ENCODE measurements at places on chromosomes 7 and 10.

GRCh38 chr7:155463114-155463811 is 5.3 kb downstream of the EN2 start:
- no peak for DNase-seq

- DNase-seq: no peak
Measured at GRCh38 chr7:6162331-6162620, 110.1 kb downstream of the CYTH3 start.

- DNase-seq: no peak
Measured at GRCh38 chr7:105906695-105907094, 30.3 kb upstream of the ATXN7L1 start.

DNA sequence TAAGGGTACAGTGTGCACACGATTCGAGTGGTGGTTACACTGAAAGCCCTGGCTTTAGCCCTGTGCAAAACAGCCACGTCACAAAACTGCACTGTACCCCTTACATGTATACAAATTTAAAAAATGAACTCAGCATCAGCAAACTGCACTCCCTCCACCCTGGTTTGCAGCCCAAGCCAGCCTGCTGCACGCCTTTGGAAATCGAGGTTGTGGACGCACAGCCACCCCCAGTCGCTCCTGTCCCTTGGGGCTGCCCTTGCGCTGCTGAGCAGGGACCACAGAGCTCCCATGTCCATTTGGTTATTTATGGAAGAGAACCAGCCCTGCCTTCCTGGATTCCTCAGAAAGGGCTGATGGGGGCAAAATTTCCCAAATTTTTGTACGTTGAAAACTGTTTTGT is 98.8 kb downstream of the INPP5A start:
- no peak for DNase-seq

GRCh38 chr10:125482108-125482507 is 200.9 kb downstream of the TEX36 start:
- DNase-seq: no peak

- no peak for DNase-seq
Measured at GRCh38 chr7:97982647-97983046, 7.3 kb downstream of the OCM2 start.

- DNase-seq: no peak
Measured at GRCh38 chr10:104774234-104774633, 133.1 kb downstream of the SORCS3 start.

DNA sequence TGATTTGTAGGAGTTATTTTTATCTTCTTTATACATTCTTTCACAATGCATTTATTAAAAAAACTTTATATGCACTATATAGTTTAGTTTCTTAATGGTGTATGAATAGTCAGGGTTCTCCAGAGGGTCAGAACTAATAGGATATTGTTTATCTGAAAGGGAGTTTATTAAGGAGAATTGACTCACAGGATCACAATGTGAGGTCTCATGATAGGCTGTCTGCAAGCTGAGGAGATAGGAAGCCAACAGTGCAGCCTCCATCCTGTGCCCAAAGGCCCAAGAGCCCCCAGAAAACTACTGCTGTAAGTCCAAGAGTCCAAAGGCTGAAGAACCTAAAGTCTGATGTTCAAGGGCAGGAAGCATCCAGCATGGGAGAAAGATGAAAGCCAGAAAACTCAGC is 192.8 kb upstream of the AHR start:
- DNase-seq: no peak

- DNase-seq: no peak
Measured at GRCh38 chr10:44180321-44181168, 204.4 kb downstream of the CXCL12 start.

DNA sequence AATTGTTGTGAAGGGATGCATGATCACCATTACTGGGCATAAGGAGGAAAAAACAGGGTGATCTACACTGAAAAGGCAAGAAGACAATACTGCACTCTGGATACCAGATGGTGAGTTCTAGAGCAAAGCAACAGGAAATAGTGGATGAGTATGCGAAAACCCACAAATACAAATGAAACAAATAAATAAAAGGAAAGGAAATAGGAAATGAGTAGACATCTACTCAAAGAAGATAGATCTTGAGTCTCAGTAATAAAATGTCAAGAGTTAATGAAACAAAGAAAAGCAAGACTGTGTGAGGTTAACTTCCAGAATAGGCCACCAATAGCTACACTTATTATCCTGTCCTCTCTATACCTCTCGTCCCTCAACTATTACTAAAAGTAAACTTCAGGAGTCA is 11.7 kb downstream of the ORC5 start:
- DNase-seq: no peak

GRCh38 chr10:78441694-78442093 is 408.0 kb downstream of the RPS24 start:
- no peak for DNase-seq

- no peak for DNase-seq
Measured at GRCh38 chr10:86665868-86666267, 2.4 kb upstream of the LDB3 start.

- no peak for DNase-seq
Measured at GRCh38 chr10:17059197-17059688, 70.4 kb downstream of the CUBN start.

DNA sequence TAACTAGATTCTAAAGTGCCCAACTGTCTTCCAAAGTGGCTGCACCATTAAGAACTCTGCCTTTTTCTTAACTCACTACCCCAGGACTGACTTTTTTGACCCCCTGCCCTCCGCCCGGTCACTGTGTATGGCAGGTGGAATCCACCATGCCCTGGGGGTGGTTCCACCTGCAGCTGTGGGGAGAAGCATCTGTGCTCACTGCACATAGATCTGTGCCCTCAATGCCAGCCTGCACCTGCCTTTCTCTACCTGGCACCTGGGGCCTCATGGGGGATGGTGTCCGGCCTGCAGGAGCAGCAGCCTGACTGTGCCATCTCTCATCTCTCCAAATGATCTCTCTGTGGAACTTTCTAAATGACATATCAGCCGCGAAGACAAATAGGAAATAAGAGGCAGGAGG is 353.5 kb downstream of the PAXIP1 start:
- no peak for DNase-seq

DNA sequence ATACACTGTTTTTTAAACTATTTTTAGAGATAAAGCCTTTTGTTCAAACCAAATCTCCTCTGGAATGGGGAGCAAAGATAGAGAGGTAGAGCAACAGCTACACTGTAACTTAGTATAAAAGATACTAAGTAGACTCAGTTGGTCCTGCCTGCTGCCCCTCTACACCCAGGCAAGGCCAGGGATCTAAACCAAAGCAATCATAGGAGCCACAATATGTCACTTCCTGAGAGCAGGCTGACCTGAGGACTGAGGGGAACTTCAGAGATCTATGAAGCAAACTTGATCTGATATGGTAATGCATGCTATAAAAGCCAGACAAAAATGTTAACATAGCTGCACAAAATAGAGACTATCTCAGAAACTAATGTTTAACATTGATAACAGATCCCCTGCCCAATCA is 7.0 kb upstream of the TRDMT1 start:
- no peak for DNase-seq

- no peak for DNase-seq
Measured at GRCh38 chr10:75122505-75122904, 11.0 kb downstream of the SAMD8 start.

GRCh38 chr10:79124066-79124465 is 55.3 kb downstream of the ZMIZ1 start:
- no peak for DNase-seq

GRCh38 chr7:130268463-130269317 is 2.0 kb downstream of the CPA2 start:
- no peak for DNase-seq

- DNase-seq: no peak
Measured at GRCh38 chr7:116899308-116899707, 36.9 kb downstream of the CAPZA2 start.

DNA sequence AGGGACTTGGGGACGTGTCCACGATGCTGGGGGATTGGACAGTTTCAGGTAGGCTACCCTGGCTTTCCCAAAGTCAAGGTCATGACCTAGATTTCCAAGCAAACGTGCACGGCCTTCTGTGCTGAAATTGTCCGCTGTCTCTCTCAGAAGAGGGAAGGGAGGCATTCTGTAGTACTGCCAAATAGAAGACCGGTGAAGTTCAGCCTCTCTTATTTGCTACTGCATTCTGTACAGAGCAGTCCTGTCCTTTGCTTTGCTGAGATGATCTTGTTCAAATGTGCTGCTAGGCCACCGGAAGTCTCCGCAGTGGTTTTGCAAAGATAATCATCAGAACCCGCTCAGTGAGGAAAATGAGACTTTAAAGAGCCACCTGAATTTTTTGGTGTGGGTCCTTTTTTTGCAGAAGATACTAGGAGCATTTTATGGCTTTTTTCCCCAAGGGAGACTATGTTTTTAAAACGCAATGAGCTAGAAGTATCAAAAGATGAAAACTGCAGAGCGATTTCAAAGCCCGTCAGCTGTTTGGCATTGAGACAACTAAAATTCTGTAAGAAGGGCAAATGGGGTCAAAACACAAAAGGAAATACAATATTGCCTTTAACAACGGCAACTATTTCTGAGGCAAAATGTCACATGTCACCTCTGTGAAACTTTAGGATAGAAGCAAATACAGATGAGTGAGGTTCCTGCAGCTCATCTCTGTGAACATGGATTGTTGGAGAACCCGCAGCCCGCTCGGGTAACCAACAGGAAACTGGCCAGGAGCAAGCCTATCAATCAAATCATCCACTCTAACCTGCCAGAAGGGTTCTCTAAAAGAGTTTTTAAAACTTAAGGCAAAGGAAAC is 1.3 kb upstream of the NMT2 start:
- no peak for DNase-seq

All from SIG-M5 (cell line).